HCT116 (cell line): ENCODE measurements at places on chromosomes 5 and 9. TPM values are rescaled to one million over a fixed set of nuclear protein-coding genes. Genes with fewer than 3 reads are reported as not detected.

- no peak for DNase-seq
- H3K36me3 ChIP-seq = no peaks in the 10 kb centered on the region
- no peaks in the 10 kb centered on the region for H3K4me1 ChIP-seq
Measured at GRCh38 chr9:2875218-2875977, 31.5 kb upstream of the PUM3 start.

GRCh38 chr5:143665866-143666265, 146.1 kb upstream of the HMHB1 start:
- H3K27me3 ChIP-seq = no peaks in the 10 kb centered on the region
- H3K27ac ChIP-seq = no peak overlapping the region
- H3K4me1 ChIP-seq = no peaks in the 10 kb centered on the region
- H3K4me3 ChIP-seq = no peak overlapping the region
- no peaks in the 10 kb centered on the region for H3K36me3 ChIP-seq
- DNase-seq = no peak

- no peaks in the 10 kb centered on the region for H3K36me3 ChIP-seq
- no peaks in the 10 kb centered on the region for H3K27me3 ChIP-seq
- no peak overlapping the region for H3K27ac ChIP-seq
- no peak overlapping the region for H3K4me3 ChIP-seq
- no peak for DNase-seq
Measured at GRCh38 chr5:150117945-150118560, 31.7 kb upstream of the CSF1R start.

The LCN6 gene
- total RNA-seq = not detected

The FAM200C gene
- total RNA-seq = 4.2 TPM

GRCh38 chr9:17003576-17004240, 131.1 kb upstream of the CNTLN start:
- H3K36me3 ChIP-seq = no peaks in the 10 kb centered on the region
- no peak overlapping the region for H3K4me3 ChIP-seq
- H3K27ac ChIP-seq = no peak overlapping the region

GRCh38 chr5:98933445-98934072, 4.8 kb upstream of the CHD1 start:
- no peak overlapping the region for H3K27ac ChIP-seq
- DNase-seq = no peak
- no peaks in the 10 kb centered on the region for H3K27me3 ChIP-seq
- H3K4me1 ChIP-seq = peaks cover 7% of the 10 kb centered on the region

The PHF24 gene
- total RNA-seq = 0.47 TPM

DNA sequence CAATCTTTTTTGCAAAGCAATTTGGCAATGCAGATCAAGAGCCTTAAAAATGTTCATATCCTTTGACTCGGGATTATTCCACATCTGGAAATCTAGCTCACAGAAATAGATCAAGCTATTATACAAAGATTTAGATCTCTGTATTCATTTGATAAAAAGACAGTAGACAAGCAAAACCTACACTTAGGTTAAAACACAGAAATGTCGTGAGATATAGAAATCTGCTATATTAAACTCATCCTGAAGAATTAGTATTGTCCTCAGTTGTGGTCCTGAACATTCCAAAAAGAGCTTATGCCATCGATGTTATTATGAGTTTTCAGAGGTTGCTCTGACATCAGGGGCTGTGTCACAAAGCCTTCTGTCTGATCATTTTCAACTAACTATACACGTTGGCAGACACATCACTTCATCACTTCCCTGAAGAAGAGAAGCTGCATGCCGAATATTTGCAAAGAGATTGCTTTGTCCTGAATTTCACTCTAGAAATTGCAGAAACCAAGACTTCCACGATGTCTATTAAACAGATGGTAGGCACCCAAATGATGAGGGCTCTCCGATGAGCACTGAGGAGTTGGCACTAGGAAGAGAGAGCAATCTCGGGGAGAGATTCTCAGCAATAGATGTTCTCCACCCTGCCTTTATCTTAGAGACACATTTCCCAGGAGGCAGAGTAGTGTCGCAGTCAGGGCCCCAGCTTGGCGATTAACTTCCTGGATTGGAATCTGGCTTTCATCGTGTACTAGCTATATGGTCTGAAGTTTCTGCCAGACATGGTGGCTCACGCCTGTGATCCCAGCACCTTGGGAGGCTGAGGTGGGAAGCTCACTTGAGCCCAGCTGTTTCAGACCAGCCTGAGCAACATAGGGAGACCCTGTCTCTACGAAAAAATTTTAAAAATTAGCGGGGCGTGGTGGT, 1.9 kb upstream of the UBTD2 start:
- no peaks in the 10 kb centered on the region for H3K27me3 ChIP-seq
- H3K36me3 ChIP-seq = no peaks in the 10 kb centered on the region
- no peak overlapping the region for H3K4me3 ChIP-seq
- peaks cover 11% of the 10 kb centered on the region; the same call in 1 of the 2 replicates for H3K4me1 ChIP-seq
- no peak overlapping the region for H3K27ac ChIP-seq
- no peak for DNase-seq

The SLC6A18 gene
- total RNA-seq = not detected

DNA sequence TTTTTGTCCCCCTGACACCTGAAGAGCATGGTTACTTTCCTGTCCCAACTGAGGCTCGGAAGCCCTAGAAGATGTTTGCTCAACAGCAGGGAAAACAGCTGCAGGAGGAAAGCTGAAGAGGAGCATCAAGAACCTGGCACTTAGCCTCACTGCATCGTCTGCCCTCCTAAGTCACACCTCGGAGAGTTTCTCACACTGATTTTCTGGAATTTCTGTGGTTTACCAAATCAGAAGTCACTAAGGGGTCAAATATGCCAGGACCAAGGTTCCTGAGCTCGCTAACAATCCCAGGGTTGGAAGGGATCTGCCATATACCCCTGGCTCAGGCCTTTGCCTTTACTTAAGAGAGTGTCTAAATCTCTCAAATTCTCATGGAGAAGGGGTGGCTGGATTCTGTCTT, 5.3 kb downstream of the IL12B start:
- no peak for DNase-seq
- no peak overlapping the region for H3K27ac ChIP-seq

DNA sequence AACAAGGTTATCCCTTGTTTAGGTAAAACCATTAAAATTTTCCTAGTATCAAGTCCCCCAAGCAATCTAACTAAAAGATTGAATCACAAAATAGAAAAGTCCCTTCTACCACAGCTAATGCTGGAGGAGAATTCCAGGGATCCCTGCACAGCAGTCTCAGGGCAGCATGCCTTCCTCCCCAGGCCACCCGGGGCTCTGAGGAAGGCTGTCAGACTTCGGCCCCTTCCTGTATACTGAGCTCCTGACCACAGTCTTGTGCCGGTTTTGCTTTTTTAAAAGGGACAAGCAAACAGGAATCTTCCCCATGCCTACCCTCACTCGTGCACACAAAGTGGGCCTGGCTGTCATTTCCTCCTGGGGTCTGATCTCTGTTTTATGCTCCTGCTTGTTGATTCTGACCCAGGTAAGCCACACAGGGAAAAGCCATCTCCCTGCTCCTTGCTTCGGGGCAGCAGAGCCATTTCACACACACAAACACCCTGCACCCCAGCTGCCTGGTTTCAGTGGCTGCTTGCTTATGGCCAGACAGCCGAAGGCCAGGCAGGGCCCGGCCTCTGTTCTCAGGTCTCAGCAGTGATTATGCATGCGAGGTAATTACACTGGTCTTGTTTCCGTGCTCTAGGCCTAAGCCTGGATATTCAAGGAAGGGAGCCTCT, 211.9 kb downstream of the NXNL2 start:
- no peaks in the 10 kb centered on the region for H3K27me3 ChIP-seq
- DNase-seq = no peak
- no peak overlapping the region for H3K27ac ChIP-seq
- no peaks in the 10 kb centered on the region for H3K36me3 ChIP-seq

DNA sequence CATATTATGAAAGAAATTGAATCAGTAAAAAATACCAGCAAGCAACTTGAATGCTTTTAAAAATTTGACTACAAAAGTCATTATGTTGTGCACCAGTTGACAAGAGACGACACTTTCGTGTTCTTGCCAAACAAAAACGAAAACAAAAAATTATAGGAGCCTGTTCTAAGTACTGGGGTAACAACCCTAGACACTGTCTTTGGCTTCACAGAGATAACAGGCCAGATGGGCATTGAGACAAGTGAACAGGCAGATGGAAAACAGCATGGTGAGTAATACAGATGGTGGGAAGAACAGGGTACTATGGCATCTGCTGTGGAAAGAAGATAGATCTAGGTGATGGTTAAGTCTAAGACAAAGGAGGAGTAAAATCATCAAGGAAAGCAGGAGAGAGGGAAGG, 99.0 kb downstream of the CDH12 start:
- no peaks in the 10 kb centered on the region for H3K36me3 ChIP-seq
- no peaks in the 10 kb centered on the region for H3K27me3 ChIP-seq
- H3K27ac ChIP-seq = no peak overlapping the region
- no peak overlapping the region for H3K4me3 ChIP-seq

DNA sequence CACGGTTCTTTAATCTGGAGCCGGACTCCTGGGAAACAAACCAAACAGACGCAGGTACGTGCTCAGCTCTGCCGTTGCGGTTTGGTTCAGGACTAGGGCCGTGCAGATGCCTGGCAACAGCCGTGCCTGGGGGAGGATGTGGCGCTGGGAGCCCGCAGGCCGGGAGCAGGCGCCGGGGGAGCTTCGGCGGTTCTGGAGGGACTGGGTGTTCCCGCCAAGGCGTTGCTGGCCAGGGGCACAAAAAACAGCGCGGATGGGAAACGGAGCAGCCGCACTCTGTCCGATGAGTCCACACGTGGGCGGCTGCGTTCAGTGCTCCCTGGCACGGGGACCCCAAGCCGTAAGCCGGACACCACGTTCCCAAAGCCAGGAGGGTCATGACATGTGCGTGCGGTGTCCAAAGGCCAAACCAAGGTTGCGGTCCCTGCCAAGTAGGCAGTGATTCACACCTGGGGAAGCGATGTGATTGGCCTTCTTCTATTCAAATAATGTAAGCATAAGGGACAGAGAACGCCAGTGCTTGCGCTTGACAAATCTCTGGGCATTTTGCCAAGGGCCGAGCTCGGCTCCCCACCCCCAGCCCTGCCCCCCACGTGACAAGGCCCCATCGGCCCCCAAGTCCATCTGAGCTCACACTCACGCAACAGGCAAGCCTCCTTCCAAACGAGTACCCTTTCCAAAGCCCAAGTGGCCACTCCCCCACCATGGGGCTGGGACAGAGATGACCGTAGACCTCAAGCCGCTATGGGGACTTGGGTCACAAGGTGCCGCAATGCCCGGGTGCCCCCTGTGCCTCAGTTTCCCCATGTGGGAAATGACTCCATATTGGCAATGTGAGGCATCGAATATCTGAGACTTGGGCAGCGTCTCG, 49.7 kb upstream of the NKD2 start:
- peaks cover 14% of the 10 kb centered on the region for H3K4me1 ChIP-seq
- no peaks in the 10 kb centered on the region for H3K36me3 ChIP-seq
- peak; percentile 13 for DNase-seq

- no peak for DNase-seq
- no peaks in the 10 kb centered on the region for H3K4me1 ChIP-seq
- no peak overlapping the region for H3K4me3 ChIP-seq
- H3K27ac ChIP-seq = no peak overlapping the region
Measured at GRCh38 chr9:24073007-24073592, 247.1 kb upstream of the ELAVL2 start.

DNA sequence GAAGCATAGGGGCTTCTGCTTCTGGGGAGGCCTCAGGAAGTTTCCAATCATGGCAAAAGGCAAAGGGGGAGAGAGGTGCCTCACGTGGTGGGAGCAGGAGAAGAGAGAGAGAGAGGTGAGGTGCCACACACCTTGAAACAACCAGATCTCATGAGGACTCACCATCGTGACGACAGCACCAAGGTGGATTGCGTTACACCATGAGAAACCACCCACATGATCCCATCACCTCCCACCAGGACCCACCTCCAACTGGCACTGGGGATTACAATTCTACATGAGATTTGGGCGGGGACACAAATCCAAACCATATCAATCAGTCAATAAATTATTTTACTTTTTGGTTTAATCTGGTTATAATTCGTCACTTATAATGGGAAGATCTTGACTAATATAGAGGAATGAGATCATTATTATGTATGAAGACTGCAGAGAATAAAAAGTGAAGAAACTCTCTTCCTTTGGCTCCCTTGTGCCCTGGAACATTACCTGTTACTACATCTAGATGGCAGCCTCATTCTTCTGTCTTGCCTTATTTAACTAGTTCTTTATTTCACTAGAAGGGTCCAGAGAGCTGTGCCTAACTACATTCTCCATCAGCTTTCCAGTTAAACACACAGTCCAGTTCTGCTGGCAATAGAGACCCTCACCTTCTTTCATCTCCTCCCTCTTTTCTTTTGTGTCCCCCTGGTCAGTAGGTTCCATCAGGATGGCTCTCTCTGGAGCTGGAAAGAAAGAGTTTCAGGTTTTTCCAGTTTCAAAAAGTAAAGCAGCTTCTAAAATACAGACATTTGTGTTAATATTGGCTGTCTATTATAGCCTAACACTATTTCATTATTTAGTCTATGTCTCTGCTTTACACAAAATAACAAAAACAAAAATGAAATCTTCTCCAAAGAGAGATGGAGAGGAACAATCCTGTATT, 21.7 kb upstream of the SPINK7 start:
- no peak overlapping the region for H3K4me3 ChIP-seq
- no peaks in the 10 kb centered on the region for H3K4me1 ChIP-seq
- H3K27ac ChIP-seq = no peak overlapping the region
- no peaks in the 10 kb centered on the region for H3K36me3 ChIP-seq
- DNase-seq = peak; percentile 4

GRCh38 chr9:115032296-115032695, 85.7 kb downstream of the TNC start:
- H3K4me1 ChIP-seq = no peaks in the 10 kb centered on the region
- H3K27me3 ChIP-seq = no peaks in the 10 kb centered on the region; the same call in 1 of the 2 replicates
- DNase-seq = no peak

The PLAC8L1 gene
- 2.6 TPM for total RNA-seq

GRCh38 chr9:91714020-91714806, 235.8 kb downstream of the ROR2 start:
- peak overlapping the region; percentile 39 for H3K4me3 ChIP-seq
- DNase-seq = peak; percentile 34
- no peaks in the 10 kb centered on the region for H3K27me3 ChIP-seq
- H3K4me1 ChIP-seq = peaks cover 5% of the 10 kb centered on the region; the same call in 1 of the 2 replicates
- no peak overlapping the region for H3K27ac ChIP-seq

DNA sequence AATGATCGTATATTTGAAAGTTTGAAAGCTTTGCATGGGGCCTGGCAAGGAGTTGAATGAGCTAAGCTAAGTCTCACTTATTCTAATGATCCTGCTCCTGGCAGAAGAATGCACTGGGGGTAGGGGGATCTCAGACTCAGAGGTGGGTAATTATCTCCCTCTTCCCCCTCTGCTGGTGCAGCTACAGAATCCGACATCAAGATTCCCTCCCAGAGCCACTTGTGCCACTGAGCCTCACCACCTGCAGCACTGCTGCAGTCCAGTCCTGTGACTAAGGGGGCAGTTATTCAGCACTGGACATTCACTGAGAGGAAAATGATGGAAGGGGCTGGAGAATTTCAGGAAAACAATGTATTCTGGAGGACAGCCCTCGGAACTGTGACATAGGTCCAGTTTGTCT, 205.8 kb downstream of the DEPDC1B start:
- H3K36me3 ChIP-seq = no peaks in the 10 kb centered on the region
- H3K4me1 ChIP-seq = no peaks in the 10 kb centered on the region
- DNase-seq = no peak

DNA sequence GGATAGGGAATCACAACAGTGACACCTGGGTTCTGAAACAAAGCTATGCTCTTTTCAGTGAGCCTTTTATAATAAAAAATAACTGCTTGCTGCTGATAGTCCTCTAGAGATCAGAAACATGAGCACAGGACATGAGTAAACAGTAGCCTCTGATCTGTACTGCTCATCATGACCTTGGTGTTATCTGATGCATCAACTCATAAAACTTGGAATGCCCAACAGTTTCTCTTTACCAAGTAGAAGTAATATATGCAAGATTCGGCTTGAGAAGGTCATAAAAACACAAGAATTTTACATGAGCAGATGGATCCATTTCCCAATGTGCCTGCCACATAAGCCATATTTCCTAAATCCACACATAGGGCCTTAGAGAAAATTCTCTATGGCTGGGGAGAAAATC, 318.3 kb upstream of the GRAMD2B start:
- no peaks in the 10 kb centered on the region for H3K36me3 ChIP-seq
- H3K4me3 ChIP-seq = no peak overlapping the region
- H3K27me3 ChIP-seq = no peaks in the 10 kb centered on the region
